ENCODE measurements at places on chromosomes 7 and 10.

- DNase-seq = no peak
Observed at GRCh38 chr10:118965645-118966044, 63.9 kb upstream of the NANOS1 start.

DNA sequence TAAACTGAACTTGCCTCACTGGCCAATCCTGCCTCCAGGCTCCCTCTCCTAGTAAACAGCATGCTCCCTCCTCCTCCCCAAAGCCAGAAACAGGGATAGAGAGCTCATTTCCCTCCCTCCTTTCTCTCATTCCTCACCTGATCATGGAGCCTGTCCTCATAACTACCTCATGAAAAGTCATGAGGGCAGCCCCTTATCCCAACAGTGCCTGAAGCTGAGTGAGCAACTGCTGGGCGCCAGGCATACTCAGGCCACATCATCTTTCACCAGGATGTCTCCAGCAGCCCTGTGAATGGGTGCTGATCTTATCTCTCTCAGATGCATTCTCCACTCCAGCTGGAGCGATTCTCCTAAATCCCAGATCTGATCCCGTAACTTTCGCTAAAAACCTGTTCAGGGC, 307.2 kb downstream of the PRPF18 start:
- DNase-seq = no peak

DNA sequence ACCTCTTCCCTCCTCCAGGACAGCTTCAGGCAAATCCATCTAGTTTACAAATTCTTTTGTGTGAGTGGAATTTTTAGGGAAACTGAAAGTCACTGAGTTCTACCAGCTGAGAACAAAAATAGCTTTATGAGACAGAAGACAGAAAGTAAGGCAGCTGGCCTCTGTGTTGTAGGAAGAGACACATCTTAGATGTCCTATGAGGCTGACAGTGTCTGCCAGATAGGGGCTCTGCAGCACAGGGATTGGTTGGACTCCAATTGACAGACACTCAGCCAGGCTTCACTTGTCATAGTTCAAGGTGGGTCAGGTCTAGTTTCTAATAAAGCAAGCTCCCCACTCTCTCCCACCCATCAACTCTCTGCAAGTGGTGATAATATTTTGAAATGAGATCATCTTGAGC, 574.9 kb downstream of the CCSER2 start:
- no peak for DNase-seq

GRCh38 chr10:110600487-110601101, 33.1 kb downstream of the SMC3 start:
- no peak for DNase-seq

DNA sequence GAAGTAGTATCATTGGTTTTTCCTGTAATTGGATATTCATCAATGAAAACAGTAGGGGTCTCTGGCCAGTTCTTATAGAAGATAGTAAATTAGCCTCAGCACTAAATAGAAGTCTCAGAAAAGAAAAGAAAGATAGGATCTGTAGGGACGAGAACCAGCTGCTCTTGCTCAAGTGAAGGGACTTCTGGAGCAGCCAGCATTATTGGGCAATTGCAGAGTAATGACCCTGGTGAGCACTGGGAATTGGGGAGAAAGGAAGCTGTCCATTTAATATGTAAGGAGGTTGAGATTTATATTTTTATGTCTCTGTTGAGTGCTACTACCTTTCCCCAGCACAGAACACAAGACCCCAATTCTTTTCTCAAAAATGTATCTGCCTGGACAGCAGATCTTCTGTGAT, 61.2 kb upstream of the WNT16 start:
- no peak for DNase-seq

GRCh38 chr7:131007439-131008330, 273.7 kb upstream of the KLF14 start:
- DNase-seq = no peak

DNA sequence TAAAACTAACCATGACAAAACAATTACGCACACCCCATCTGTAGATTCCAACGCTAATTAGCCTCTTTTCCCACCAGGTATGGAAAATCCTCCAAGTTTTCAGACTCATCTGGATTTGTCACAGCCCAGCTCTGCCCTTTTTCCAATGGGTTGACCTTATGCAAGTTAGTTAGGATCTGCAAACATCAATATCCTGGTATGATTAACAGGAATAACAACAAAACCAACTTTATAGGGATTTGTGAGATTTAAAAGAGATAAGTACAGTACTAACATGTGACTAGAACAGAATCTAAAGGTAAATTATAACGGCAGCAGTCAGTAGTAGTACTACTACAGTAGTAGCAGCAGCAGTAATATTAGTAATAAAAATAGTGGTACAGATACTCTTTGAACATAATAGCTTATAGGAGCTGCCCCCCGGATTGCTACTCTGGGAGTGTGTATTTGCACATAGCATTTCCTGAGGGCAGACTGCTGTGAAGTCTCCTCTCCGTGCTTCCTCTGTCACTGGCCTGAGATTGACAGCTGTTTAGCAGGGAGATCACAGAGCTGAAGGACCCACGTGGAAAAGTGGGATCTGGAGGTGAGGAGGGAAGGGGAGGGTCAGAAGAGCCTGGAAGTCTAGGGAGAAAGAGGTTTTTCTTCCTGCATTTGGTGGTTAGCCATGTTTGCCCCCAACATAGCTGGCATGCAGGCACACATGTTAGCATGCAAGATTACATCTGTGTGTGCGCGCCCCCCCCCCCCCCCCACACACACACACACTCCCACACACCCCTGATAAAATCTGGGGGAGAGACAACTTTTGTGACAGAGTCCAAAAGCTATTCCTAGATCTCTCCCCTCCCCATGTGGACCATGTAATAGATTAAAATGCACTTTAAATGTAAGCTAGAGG, 73.3 kb upstream of the FAM171A1 start:
- no peak for DNase-seq
